ENCODE measurements at places on chromosomes 7 and 10.

DNA sequence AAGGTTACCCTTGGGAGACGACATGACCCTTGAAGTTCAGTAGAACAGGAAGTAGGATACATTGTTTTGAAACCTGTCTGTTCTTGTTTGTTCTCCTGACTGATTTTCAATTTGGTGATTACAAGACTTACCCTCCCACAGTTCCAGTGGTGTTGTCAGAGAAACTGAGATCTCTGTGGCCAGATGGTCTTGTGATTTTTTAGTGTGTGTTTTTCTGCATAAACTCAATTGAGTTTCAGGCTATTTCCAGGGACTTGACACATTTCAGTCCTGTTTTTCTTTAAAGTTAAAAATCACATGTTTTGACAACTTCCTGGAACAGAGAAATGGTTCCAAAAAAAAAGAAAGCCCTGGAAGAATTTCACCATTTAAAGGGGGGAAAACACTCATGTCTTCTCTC is 22.3 kb downstream of the PIK3CG start:
- no peak for DNase-seq

DNA sequence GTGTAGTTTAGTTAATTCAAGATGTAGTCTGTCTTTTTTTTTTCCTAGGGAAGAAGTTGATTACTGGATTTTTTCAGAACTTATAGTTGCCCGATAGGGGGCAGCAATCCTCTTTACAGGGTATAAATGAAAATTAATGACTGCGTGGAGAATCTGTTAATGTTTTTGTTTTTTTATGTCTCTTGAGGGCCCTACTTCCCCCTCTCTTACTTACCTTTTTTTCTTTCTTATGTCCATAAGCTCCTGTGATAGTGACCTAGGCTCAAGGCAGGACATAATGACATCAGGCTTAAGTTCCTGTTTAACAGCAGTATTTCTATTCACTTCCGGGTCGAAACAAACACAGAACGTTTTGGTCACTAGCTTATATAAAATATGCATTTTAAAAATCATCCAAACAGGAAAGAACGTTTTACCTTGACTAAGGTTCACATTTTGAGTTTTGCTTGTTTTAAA is 18.8 kb downstream of the CDC123 start:
- peak; percentile 67 for DNase-seq

GRCh38 chr10:119408072-119408471 is 134.4 kb downstream of the RGS10 start:
- no peak for DNase-seq

- DNase-seq: no peak
Measured at GRCh38 chr10:104197364-104197763, 34.8 kb downstream of the CFAP43 start.

GRCh38 chr7:87226495-87226894 is 7.0 kb upstream of the TMEM243 start:
- no peak for DNase-seq

DNA sequence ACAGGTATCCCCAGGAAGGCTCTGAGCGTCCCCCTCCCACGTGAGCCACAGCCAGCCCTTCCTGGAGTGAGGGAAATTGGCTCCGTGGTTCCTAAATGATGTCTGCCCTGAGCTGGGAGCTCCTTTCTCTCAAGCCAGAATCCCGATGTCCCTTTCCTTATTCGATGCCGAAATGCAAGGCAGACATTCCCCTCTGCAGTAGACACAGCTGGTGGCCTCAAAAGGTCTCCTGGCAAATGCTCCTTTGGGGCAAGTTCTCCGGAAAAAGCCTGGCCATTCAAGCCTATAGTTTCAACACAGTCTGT is 98.9 kb downstream of the HIP1 start:
- DNase-seq: no peak

DNA sequence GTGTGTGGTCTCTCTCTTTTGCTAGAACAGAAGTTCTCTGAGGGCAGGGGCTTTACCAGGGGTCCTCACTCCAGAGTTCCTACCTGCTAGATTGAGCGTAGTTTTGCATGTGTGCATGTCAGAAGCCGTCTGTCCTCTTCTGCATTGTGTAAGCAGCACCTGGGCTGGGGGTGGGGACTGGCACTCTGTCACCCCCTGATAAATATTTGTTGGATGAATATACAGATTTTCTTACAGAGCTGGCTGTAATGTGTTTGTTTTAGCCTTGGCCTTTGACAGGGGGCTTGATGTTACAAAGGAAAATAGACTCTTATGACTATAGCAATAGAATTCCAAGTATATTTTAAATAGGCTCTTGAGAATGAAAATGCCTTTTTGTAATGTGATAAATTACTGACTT is 46.6 kb downstream of the WDR37 start:
- DNase-seq: no peak

GRCh38 chr7:2358968-2359527 is 4.4 kb downstream of the EIF3B start:
- no peak for DNase-seq

GRCh38 chr10:11111490-11111889 is 93.8 kb downstream of the CELF2 start:
- DNase-seq: no peak

DNA sequence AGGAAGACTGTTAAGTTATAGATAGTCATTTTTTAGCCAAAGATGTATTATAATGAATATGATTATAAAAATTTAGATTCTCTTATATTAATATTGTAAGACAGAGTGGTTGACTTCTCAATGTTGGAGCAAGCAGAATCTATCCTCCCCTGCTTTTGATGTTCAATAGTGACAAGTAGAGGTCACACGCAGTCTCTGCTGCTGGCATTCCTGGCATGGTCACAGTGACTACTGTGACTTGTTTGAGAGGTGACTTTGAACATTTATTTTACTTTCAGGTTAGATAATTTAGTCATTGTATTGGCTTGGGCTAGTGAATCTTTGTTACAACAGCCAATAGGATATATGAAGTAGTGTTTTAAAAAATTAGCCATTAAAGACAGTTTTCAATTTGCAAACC is 13.7 kb upstream of the CD36 start:
- DNase-seq: no peak

DNA sequence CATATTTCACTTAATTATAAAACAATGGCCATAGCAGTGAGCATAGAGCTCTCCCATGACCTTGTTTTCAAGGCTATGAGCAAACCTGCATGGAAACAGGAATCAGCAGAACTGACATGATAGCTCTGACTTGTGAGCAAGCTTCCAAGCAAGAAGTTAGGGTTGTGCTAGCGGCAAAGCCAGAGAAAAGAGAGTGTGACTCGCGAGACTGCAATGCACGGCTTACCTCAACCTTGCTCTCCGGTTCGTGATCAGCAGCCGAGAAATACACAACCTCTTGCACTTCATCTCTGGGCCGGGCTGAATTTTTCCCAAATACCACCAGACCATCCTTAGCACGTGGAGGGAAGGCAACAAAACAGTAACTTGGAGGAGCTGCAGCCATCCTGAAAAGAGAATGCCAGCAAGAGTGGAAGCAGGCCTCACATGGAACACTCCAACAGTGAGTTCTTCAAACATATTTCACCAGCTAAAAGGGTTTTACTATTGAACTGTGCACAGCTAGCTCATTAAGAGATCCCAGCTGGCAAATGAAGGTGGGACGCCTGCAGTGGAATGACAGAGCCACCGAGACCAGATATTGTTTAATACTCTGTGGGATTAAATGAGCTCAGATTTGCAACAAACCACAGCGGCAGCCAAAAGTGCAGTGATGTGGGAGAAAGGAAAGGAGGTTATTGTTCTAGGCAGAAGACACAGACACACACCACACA is 20.8 kb downstream of the SCRN1 start:
- no peak for DNase-seq

GRCh38 chr10:127737563-127738511 is 852 bp downstream of the FOXI2 start:
- DNase-seq: no peak

GRCh38 chr7:13846386-13846785 is 143.1 kb downstream of the ETV1 start:
- DNase-seq: no peak

DNA sequence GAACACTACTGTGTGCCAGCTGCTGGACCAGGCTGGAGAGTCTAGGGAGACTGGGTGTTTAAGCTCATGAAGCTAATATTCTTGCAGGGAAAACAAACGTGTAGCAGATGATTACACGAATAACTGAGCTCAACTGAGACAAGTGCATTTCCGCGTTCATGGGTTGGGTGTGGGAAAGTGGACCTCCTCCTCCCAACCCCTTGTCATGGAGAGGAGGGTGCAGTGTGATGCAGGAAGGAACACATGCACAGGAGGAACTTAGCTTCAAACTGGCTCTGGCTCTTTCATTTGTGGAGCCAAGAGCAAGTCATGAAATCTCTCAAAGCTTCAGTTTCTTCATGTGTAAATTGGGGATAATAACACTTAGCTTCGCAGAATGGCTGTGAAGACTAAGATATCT is 204.3 kb downstream of the ARHGAP12 start:
- DNase-seq: no peak

- DNase-seq: no peak
Measured at GRCh38 chr10:52357971-52358370, 43.9 kb downstream of the DKK1 start.

- peak; percentile 60 for DNase-seq
Measured at GRCh38 chr10:22086730-22087401, 83.3 kb upstream of the DNAJC1 start.

DNA sequence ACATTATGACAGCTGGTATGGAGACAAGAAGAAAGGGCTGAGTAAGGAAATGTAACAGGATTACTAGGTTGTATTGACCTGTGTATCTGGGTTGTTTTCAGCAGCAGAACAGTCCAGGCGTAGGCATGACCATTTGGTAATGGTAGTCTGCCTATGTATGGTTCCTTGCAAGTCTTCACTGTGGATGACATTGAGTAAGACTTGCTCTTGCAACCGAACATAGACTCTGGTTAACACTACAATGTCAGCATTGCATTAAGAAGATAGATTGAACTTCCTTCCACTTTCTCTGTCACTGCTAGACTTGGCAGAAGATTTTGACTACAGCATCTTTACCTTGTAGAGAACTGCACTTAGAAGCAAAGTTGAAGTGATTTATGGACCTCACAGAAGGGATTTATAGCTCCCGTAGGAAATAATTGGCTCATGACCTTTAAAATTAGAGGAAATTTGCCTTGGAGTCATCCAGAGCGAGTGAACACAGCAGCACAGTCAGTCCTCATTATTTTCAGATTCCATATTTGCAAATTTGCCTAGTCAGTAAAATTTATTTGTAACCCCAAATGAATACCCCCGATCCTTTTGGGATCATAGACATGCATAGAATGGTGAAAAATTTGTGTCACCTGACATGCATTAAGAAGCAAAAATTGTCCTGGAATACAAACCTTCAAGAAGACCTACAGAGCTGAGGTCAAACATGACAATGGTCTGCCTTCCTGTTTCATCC is 79.6 kb upstream of the STRIP2 start:
- DNase-seq: no peak

- no peak for DNase-seq
Measured at GRCh38 chr10:91521439-91521838, 111.3 kb downstream of the HECTD2 start.

DNA sequence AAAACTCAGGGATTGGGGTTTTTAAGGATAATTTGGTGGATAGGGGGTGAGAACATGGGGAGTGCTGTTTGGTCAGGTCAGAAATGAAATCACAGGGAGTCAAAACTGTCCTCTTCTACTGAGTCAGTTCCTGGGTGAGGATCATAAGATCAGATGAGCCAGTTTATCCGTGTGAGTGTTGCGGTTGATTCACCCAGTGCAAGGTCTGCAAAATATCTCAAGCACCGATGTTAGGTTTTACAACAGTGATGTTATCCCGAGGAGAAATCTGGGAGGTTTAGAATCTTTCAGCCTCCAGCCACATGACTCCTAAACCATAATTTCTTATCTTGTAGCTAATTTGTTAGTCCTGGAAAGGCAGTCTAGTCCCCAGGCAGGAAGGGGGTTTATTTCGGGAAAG is 31.7 kb upstream of the AGR2 start:
- no peak for DNase-seq

DNA sequence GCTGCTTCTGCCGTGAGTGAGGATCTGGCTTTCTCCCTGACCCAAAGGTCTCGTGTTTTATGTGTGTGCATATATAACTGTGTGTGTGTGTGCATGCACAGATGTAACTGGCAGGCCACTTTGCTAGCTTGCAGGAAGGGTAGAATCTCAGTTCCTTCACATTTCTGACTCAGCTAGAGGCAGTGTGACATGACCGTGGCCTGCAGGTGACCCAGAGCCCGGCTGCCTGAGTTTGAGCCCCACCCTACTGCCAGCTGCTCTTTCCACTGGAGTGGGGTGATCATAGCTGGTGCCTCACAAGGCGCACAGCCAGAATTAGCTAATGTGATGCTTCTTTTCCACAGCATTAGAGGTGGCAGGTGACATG is 9.3 kb upstream of the MYL7 start:
- DNase-seq: no peak

GRCh38 chr10:77492368-77492994 is 145.1 kb downstream of the KCNMA1 start:
- no peak for DNase-seq

DNA sequence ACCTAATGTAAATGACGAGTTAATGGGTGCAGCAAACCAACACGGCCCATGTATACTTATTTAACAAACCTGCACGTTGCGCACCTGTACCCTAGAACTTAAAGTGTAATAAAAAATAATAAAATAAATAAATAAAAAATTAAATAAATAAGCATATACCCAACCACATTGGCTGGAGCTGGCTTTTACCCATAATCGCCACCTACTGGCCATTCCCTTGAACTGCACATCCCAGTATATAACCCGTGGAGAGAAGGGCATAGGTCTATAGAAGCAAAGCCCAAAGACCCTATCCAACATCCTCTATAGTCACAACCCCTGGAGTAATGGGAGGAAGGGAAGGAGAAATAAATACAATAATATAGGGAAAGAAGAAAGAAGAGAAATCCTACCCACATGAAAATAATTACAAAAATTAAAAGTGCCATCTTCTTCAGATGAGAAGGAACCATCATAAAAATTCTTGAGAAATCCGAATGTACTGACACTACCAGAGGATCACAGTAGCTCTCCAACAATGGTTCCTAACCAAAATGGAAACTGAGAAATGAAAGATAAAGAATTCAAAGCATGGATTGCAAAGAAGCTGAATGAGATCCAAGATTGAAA is 65.6 kb downstream of the TWIST1 start:
- peak; percentile 23 for DNase-seq

DNA sequence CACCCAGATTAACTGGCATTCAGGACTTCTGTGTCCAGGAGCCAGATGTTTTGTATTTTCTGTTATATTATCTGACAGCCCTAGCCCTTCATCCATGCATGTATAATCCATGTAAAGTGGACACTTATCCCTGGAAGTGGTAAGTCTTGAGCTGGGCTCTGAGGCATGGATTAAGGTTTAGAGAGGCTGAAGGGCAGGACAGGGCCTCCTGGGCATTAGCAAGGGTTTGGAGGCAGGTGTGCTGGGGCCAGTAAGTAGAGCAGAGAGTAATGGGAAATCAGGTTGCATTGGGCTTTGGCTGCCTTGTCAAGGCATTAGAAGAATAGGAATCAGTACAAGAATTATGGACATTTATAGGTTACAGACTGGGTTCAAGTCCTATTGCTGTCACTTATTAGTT is 138.0 kb downstream of the DYNC1I1 start:
- DNase-seq: no peak

- DNase-seq: no peak
Measured at GRCh38 chr7:100874300-100874576, 665 bp upstream of the SRRT start.

Measured in head of caudate nucleus (tissue), 42 donors.